ENCODE measurements at places on chromosomes 12 and 14.

DNA sequence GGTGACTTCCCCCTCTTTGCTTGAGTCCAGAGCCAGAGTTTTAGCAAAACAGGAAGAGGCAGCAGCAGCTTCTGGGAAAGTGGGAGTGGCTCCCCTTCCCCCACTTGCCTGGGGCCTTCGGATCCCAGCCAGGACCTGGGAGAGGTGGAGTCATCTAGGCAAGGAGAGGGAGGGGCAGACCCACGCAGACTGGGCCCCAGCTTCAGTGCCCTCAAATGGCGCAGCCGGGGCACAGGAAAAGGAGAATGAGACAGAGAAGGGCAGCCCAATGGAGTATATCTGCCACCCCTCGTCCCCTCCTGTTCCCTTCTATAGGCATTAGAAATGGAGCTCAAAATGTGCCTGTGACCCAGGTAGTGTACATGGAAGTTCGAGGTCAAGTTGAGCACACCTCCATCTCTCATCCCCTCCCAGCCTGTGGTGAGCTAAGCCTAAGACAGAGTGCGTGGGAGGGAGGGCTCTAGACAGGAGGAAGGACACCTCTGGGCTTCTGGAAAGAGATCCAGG, 9.3 kb upstream of the HDAC7 start:
- DNase-seq: peak; percentile 86

GRCh38 chr12:14452336-14452735, 86.9 kb downstream of the ATF7IP start:
- no peak for DNase-seq

- DNase-seq: no peak
These were observed 113.9 kb upstream of the FGD4 start for GRCh38 chr12:32285489-32285888.

- peak; percentile 15 for DNase-seq
These were observed 141.7 kb downstream of the SYT1 start for GRCh38 chr12:79006306-79006705.

DNA sequence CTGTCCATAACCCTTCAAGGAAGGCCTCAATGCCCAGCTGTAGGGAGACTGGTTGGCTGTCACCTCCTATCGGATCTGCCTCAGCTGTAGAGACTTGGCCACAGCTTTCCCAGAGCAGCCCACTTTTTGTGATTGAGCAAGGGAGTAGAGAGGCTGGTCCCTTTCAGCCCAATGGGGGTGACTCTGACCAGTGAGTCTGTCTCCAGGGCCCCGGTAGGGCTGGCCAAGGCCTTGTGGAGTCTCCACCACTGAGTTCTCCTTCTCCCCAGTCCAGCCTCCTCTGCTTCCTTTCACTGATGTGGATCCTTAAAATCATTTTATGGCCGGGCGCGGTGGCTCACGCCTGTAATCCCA, 14.5 kb upstream of the HPD start:
- no peak for DNase-seq

- DNase-seq: no peak
These were observed 7.6 kb downstream of the TEDC1 start for GRCh38 chr14:105498430-105499255.

- DNase-seq: no peak
These were observed 45.4 kb downstream of the PSMA6 start for GRCh38 chr14:35337269-35338255.
